ENCODE measurements at places on chromosomes 1 and 21. TPM values are rescaled to one million over a fixed set of nuclear protein-coding genes. Genes with fewer than 3 reads are reported as not detected.

The NRDC gene
- 51.3 TPM for total RNA-seq

The RAB42 gene
- total RNA-seq = 11.7 TPM

- peaks cover 13% of the 10 kb centered on the region for H3K4me1 ChIP-seq
- no peak overlapping the region for H3K4me3 ChIP-seq
- no peaks in the 10 kb centered on the region for H3K36me3 ChIP-seq
- H3K27ac ChIP-seq = no peak overlapping the region
- no peak for DNase-seq
Observed at GRCh38 chr1:208791456-208791855, 547.3 kb upstream of the PLXNA2 start.

DNA sequence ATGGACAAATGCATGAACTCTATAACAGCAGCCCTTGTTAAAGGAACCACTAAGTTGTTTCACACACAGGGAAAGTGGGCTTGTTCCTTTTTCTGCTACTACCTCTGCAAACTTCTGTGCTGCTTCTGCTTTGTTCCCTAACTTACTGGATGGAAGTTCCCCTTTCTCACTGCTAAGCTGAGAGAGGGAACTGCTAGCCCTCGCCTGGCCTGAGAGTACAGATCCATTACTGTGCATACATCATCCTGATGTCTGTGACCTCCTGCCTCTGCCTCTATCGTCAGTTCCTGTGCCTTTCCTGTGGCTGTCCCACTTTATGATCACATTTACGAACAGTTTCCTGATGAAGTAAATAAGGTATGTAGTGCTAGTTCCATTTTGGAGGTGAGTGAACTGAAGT, 3.5 kb downstream of the GNAT2 start:
- DNase-seq = no peak
- no peak overlapping the region for H3K27ac ChIP-seq
- H3K4me1 ChIP-seq = no peaks in the 10 kb centered on the region
- H3K36me3 ChIP-seq = no peaks in the 10 kb centered on the region
- H3K4me3 ChIP-seq = no peak overlapping the region

DNA sequence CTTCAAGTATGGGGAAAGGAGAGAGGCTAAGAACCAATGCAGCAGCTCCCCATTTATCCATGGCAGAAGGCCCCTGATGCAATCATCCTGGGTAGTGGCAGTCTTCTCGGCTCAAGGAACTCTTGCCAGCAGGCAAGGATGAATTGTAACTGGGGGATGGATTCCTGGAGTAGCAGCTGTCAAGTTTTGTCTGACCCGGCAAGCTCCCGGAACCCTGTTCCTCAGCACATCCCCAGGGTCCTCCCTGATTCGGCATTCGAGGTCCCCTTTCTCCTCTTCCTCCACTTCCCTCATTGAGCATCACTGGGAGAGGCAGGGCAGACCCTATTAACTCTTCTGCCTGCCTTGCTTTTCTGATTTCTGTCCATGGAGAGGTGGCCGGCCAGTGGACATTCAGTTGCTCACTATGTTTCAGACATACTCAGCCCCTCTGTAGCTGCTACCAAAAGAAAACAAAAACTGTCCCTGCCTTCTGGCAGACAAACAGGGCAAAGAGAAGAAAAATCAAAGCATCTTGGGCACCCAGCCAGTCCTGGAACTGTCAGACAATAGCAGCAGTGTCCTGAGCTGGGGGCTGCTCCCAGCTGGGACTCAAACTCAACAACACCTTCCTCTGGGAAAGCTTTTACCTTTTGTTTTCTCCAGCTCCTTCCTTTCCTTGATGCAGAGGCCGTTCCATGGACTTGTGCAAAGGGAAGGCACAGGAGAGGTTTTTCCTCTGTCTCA, 5.6 kb upstream of the PTCH2 start:
- DNase-seq = no peak
- H3K36me3 ChIP-seq = no peaks in the 10 kb centered on the region
- no peaks in the 10 kb centered on the region for H3K4me1 ChIP-seq

DNA sequence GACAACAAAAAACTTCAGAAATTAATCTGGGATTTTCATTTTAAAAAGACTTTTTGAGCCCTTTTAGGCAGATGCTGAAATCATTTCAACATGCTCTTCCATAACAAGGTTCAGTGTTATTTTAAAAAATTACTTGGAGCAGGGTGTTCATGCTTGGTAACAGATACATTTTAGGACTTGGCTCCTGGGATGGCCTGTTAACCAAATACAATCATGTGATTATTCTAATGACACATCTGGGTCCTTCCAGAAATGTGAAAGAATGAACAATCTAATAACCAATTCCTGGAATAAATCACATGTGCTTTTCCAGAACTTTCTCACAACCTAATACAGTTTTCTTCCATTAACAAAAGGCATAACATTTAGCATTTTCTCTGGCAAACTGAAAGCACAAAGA, 379.8 kb upstream of the RUNX1 start:
- H3K36me3 ChIP-seq = no peaks in the 10 kb centered on the region
- no peak overlapping the region for H3K4me3 ChIP-seq
- peaks cover 9% of the 10 kb centered on the region for H3K4me1 ChIP-seq
- H3K27me3 ChIP-seq = peaks cover 20% of the 10 kb centered on the region

DNA sequence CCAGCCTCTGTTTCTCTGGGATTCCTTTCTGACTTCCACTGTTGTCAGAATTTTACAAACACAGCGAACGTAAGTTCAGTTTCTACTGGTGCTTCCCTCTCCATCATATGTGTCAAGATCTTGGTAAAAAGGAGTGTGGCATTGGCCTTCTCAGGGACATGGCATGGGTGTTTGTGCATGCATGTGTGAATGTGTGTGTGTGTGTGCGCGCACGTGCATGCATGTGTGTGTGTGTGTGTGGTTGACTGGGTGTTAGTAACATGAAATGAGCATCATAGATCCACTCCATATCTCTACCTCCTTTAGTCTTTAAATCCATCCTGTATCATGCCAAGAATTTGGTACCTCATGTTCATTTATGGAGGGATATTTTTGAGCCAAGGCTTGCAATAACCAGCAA, 411.3 kb downstream of the NPHP4 start:
- H3K4me3 ChIP-seq = no peak overlapping the region
- H3K27ac ChIP-seq = no peak overlapping the region
- no peaks in the 10 kb centered on the region for H3K36me3 ChIP-seq
- H3K4me1 ChIP-seq = no peaks in the 10 kb centered on the region

DNA sequence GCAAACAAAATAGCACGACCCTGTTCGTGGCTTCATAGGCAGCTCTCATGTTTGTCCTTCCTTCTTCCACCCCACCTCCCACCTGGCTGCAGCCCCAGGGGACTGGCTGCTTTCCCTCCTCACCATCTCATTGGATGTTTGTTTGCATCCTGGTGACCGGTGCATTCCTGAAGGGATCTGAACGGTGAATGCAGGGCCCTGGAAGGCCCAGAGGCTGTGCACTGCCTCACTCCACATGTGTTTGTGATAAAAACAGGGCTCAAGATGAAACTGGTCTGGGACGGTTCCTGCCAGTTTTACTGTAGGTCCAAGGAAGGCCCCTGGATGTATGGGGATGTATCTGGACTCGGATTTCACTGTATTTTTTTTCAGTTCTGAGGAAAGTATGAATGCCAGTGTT, 42.8 kb downstream of the CNN3 start:
- peaks cover 8% of the 10 kb centered on the region for H3K4me1 ChIP-seq
- peak; percentile 65 for DNase-seq
- no peak overlapping the region for H3K4me3 ChIP-seq
- H3K27ac ChIP-seq = peak overlapping the region; percentile 67
- H3K27me3 ChIP-seq = no peaks in the 10 kb centered on the region

- H3K27ac ChIP-seq = no peak overlapping the region
- no peaks in the 10 kb centered on the region for H3K36me3 ChIP-seq
- H3K4me3 ChIP-seq = no peak overlapping the region
- H3K27me3 ChIP-seq = peaks cover 1% of the 10 kb centered on the region
- peaks cover 10% of the 10 kb centered on the region for H3K4me1 ChIP-seq
- DNase-seq = no peak
Observed at GRCh38 chr1:26351590-26352337, 2.2 kb downstream of the CRYBG2 start.

DNA sequence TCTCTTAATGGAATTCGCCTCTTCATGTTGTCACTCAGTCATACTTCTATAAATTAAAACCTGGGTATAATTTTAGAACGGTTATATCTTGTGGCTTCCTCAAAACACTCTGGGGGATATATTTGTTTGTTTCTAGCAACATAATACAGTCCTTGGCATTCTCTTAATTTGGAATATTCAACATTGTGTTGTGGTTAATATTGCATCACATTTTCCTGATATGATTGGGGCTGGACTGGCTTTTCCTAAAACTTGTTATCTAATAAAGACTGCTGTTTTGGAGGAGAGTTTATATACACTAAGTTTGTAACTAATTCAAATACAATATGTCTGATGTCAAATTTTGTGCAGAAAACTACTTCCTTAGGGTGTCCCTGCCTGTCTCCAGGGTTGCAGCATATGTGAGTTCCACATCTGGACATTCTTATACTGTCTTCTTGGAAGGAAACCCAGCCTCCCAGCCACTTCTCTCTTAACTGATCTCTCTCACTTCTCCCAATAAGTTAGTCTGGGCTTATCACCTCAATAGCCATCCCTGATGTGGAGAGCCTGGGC, 892.6 kb downstream of the MRPL39 start:
- no peaks in the 10 kb centered on the region for H3K36me3 ChIP-seq
- no peaks in the 10 kb centered on the region for H3K27me3 ChIP-seq
- no peak overlapping the region for H3K4me3 ChIP-seq
- no peaks in the 10 kb centered on the region for H3K4me1 ChIP-seq
- DNase-seq = no peak

- H3K4me1 ChIP-seq = no peaks in the 10 kb centered on the region
- H3K4me3 ChIP-seq = no peak overlapping the region
- H3K27me3 ChIP-seq = no peaks in the 10 kb centered on the region
Observed at GRCh38 chr21:21101911-21102310, 103.7 kb downstream of the NCAM2 start.

- DNase-seq = no peak
- H3K4me1 ChIP-seq = no peaks in the 10 kb centered on the region
- peaks cover 8% of the 10 kb centered on the region for H3K27me3 ChIP-seq
- no peaks in the 10 kb centered on the region for H3K36me3 ChIP-seq
Observed at GRCh38 chr1:34640654-34641401, 114.0 kb upstream of the GJB5 start.

DNA sequence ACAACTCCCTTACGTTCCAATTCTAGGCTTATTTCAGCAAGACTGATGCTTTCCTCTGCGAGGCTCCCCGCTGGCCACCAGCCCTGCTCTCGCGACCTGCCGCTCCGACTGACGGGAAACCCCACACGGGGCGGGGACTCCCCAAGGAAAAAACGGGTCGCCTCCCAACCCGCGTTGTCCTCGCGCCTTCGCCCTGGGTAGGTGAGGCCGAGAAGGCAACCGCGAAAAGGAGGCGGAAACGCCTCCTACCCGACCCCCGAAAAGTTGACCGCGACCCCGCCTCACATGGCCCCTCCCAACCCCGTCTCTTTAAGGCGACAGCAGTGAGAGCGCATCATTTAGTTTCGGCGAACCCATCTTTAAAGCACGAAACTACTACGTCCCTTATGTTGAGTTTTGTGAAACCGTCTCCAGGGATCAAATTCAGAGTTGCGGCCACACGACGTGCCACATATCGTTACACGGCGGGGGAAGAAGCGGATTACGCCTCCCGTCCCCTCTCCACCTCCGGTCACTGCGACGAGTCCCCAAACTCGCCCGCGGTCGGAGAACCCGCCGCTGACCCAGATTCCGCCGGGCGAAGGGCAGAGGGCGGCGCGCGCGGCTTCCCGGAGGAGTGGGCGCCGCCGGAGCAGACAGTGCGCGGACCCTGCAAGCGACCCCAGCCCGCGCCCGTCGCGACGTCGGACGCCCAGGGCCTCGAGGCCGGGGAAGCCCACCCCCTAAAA, 1.2 kb downstream of the ANP32E start:
- H3K27me3 ChIP-seq = no peaks in the 10 kb centered on the region
- no peaks in the 10 kb centered on the region for H3K4me1 ChIP-seq
- H3K36me3 ChIP-seq = peaks cover 7% of the 10 kb centered on the region
- H3K4me3 ChIP-seq = peak overlapping the region; percentile 96
- peak; percentile 59 for DNase-seq
